ENCODE measurements at places on chromosomes 11 and 22. TPM values are rescaled to one million over a fixed set of nuclear protein-coding genes. Genes with fewer than 3 reads are reported as not detected.

- peaks cover 6% of the 10 kb centered on the region for H3K27me3 ChIP-seq
- H3K27ac ChIP-seq: no peak overlapping the region
- H3K4me1 ChIP-seq: no peaks in the 10 kb centered on the region
- no peaks in the 10 kb centered on the region for H3K36me3 ChIP-seq
- no peak for DNase-seq
- H3K4me3 ChIP-seq: no peak overlapping the region
Observed at GRCh38 chr11:127191261-127191660, 190.7 kb upstream of the KIRREL3 start.

GRCh38 chr11:123052901-123053721, 8.8 kb downstream of the HSPA8 start:
- H3K36me3 ChIP-seq: peaks cover 23% of the 10 kb centered on the region
- no peak for DNase-seq
- no peak overlapping the region for H3K4me3 ChIP-seq
- H3K4me1 ChIP-seq: peaks cover 40% of the 10 kb centered on the region

- peaks cover 43% of the 10 kb centered on the region for H3K4me1 ChIP-seq
- no peak for DNase-seq
- H3K36me3 ChIP-seq: no peaks in the 10 kb centered on the region
- no peak overlapping the region for H3K4me3 ChIP-seq
Observed at GRCh38 chr11:133965031-133965601, 8.3 kb upstream of the IGSF9B start.

Gene GPR83
- 0.19 TPM for total RNA-seq

Gene BLID
- total RNA-seq: not detected

All from activated T-cell treated with anti-CD3 and anti-CD28 coated beads, Interleukin-2, amount 50 U/mL, for 72 hours (primary cell).